Breast epithelium (tissue), 4 donors: ENCODE measurements at places on chromosomes 13 and 19.

DNA sequence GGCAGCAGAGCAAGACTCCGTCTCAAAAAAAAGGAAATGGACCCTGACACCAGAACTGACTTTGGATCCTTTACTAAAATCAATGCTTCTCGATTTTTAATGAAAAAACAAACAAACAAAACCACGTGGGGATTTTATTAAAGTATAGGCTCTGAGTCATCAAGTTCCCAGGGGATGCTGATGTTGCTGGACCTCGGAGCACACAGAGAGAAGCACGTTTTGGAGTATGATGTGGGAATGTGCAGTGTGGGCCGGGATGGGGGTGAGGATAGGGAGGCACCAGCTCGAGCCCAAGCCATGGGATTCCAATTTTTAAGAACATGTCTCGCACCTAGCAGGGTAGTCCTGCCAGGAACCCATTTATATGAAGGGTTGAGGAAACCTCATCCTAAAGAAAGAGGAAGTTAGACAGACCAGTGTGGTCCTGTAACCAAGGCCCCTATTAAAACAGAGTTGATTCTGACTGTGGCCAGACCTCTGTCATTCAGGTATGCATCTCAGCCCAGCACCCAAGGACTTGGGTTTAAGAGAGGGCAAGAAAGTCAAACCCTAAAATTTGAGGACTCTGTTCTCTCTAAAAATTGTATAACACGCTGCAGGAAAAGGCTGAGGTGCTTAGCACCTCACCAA is 6.4 kb downstream of the FLT1 start:
- DNase-seq, result no peak

DNA sequence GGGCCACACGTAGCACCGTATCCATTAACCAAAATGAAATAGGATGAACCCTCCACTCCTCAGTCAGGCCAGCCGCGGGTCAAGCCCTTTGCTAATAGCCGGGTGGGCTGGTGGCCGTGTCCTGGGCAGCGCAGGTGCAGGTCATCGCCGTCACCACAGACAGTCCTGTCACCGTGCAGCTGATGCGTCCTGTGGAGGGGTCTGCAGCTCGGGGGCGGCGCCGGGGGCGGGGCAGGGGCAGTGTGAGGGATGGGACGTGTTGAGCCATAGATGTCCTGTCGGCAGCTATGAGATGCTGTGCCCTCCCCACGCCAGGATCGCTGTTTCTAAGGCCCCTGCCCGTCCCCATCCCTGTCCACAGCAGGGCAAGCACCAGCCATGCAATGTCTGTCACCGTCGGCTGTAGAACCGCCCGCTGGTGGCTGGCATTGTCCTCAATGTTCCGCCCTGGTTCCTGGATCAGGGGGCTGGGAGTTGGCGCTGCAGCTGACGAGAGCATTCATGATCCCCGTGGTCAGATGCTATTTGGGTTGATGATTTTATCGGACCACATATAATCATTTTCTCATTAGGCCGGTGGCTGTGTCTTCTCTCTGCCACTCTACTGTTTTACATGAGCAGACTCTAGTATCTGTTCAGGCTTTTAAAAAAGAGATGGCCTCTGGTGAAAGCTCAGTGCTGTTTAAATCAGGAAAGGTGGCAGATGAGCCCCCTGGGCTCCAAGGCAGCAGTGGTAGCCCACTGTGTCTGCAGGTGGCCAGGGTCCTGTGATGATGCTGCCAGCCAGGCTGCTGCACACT is 126.1 kb downstream of the KDM4B start:
- DNase-seq, result no peak

DNA sequence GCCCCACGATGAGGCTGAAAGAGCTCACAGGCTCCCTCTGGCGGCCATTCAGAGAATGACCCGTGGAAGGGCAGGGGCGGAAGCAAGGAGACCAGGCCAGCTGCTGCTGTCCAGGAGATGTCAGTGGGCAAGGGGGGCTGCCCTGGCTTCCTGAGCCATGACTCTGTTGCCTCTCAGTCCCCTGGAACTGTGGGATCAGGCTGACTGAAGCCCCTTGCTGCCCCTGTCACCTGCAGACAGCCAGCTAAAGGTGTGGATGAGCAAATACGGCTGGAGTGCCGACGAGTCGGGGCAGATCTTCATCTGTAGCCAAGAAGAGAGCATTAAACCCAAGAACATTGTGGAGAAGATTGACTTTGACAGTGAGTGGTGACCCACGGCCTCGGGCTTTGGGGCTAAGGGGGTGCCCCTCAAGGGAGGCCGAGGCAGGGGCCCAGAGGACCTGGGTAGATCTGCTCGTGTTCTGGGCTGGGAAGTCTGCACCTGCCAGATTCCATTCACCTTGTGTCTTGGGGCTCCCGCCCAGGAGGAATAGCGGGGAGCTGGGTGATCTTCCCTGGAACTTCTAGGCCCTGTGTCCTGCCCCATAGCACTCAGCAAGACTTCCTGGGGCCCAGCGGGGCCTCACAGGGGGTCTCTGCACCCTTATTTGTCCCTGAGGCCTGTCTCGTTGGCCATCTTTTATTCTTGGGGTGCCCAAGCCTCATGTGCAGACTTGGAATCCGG is 12.5 kb upstream of the ACTN4 start:
- peak; percentile 76 for DNase-seq

GRCh38 chr19:14432791-14433553 is at the start of gene PKN1:
Gene PKN1, plus strand, starts transcription at chr19:14433306. Its CDS starts 216 bp downstream, at chr19:14433522.
- no peak for DNase-seq

GRCh38 chr13:114007566-114007965 is 33.7 kb upstream of the C13orf46 start:
- DNase-seq, result no peak
